ENCODE measurements at places on chromosomes 1 and 21.
A peak's percentile ranks its signal among the peaks of the same experiment; 100 is the strongest.

DNA sequence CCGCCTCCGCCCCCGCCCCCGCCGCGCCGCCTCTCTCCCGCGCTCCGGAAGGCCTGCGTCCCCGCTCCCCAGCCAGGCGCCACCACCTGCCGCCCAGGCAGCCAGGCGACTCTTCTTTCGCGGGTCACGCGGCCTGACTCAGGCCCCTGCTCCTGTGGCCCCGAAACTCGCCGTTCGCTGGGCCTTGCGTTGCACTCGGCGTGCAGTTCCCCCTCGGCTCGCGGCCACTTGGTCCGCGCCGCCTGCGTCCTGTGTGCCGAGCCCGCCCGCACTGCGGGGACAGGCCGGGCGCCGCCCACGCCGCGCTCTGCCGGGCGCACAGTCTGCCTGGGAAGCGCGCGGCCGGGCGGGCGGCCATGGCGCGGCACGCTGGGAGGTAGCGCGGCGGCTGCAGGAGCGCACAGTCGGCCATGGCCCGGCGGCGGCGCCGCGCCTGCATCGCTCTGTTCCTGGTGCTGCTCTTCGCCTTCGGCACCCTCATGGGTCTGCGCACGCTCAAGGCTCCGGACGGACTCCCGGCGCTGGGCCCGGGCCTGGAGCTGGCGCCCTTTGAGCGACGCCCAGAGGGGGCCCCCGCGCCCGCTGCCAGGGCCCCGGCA, at the start of gene MANEAL:
MANEAL (plus strand) TSS at position 75 of the 599 bp plus-strand sequence; CDS start at position 411, 336 bp downstream.
- DNase-seq: peak; percentile 12

DNA sequence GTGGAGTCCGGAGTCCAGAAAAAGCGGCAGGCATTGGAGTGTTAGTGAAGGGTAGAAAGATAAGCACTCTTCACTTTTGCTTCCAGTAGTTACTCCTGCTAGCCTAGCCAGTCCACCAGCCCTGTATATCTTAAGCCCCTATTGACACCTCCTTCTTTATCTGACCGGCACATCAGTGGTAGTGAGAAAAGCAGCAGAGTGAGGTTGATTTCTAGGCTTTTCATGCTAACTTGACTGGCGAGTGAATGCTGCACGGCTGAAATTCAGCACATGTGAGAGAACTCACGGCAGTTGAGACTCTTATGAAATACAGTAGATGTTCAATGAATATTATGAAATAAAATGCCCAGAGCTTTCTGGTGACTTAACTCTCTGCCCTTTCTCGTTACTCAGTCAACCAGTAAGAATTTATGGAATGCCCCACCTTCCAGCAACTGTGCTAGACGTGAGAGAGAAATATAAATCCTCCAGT, 128.2 kb downstream of the CACHD1 start:
- DNase-seq: no peak

DNA sequence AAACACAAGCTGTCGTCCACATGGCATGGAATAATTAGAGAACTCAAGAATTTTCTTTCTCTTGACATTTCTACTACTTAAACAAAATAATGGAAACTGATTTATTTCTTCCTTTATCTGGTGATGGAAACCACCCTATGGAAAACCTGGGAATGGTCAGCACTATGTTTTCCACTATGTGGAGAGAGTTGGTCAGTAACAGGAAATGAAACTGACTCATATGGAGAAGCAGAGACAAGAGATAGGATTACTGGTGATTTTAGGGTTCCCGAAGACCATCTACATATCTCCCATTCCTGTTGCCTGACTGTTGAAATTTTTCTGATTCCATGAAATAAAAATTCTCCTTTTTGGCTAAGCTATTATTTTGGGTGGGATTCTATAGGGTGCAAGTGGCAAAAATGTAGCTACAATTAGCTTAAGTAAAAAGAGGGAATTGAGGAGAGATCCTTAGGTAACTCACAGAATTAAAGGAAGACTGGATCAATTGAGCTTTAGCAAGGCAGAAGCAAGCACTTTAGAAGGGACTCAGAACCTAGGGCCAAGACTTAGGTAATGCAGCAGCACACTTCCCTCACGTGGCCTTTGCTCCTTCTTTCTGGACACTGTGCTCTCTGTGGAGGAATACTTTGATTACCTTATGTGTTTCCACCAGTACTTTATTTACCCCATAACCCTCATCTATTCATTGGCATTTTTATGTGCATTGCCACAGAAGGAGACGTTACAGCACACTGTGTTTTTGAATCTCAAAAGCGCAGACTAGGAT, 89.6 kb downstream of the LEPR start:
- no peak for DNase-seq

GRCh38 chr1:185054365-185055060, 9.2 kb downstream of the RNF2 start:
- no peak for DNase-seq

GRCh38 chr1:218718206-218718605, 373.1 kb downstream of the TGFB2 start:
- DNase-seq: no peak

- DNase-seq: no peak
Observed at GRCh38 chr1:71843012-71843411, 439.3 kb downstream of the NEGR1 start.

DNA sequence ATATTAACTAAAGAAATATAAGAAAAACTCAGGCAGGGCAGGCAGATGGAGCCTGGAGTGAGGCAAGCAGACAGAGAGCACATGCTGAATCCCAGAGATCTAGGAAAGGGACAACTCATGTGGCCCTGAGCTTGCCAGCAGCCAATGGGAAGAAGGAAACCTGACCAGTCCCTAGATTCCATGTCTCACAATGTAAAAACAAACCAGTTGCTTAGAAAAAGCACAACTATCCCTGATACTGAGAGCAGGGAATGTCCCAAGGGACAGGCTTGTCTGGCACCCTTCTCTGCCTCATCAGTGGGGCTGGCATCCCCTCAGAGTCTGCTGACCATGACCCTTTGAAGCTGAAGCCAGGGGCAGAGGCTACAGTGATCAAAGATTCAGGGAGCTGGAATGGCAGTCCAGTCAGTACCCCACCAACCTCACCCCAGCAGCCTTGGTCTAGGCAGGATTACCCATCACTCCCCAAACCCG, 27.8 kb downstream of the HSPG2 start:
- no peak for DNase-seq

GRCh38 chr1:6108937-6109614, 63.4 kb downstream of the KCNAB2 start:
- no peak for DNase-seq

- DNase-seq: no peak
Observed at GRCh38 chr1:236854605-236854983, 59.5 kb downstream of the MTR start.

GRCh38 chr1:219670426-219671149, 57.7 kb upstream of the ZC3H11B start:
- no peak for DNase-seq

- DNase-seq: no peak
Observed at GRCh38 chr1:71222668-71223067, 141.8 kb upstream of the ZRANB2 start.

- peak; percentile 67 for DNase-seq
Observed at GRCh38 chr1:172697534-172698002, 38.7 kb downstream of the FASLG start.

- no peak for DNase-seq
Observed at GRCh38 chr1:220278991-220279390, 6.7 kb upstream of the RAB3GAP2 start.

- DNase-seq: peak; percentile 27
Observed at GRCh38 chr1:22398656-22399420, 52.8 kb upstream of the ZBTB40 start.

DNA sequence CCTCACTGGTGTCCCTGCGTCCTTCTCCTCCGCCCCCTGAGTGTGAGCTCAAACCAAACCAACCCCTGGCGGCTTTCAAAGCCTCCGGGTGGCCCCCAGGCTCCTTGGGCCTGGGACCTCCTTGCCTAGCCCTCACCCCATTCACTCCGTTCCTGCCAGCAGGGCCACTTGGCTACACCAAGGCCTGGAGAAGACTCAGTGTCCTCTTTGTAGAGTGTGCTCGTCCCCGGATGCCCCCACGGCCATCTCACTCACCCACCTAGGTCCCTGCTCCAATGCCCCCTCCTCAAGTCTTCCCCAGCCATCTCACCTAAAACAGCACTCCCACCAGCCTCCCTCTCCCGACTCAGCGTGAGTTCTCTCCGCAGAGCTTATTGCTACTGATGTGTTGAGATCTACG, 7.2 kb upstream of the CCDC27 start:
- DNase-seq: no peak

- DNase-seq: no peak
Observed at GRCh38 chr1:24195874-24196273, 8.8 kb upstream of the IFNLR1 start.

- no peak for DNase-seq
Observed at GRCh38 chr1:236733653-236734052, 47.4 kb downstream of the ACTN2 start.

GRCh38 chr1:115671176-115671934, 29.6 kb downstream of the VANGL1 start:
- DNase-seq: no peak

DNA sequence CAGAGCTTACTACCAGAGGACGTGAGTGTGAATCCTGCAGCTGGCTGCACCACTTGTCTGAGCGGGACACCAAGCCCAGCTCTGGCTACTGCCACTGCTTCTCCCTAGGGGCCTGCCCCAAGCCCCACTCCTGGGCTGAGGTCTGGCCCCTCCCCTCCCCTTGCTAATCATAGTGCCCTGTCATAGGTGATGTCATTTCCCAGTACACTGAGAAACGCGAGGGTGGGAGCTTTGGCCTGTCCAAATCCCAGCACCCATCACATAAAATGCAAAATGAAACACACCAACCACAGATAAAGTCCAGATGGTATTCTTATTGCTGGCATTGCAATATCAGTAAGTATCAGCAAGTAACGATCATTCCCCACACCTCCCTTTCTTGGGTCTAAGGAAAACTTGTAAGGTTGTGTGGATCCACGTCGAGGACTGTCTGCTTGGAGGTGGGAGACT, 77.7 kb downstream of the TOMM20 start:
- no peak for DNase-seq

GRCh38 chr1:221598122-221598521, 143.8 kb downstream of the DUSP10 start:
- no peak for DNase-seq

GRCh38 chr1:110783292-110783918, 89.5 kb upstream of the CD53 start:
- DNase-seq: peak; percentile 35

DNA sequence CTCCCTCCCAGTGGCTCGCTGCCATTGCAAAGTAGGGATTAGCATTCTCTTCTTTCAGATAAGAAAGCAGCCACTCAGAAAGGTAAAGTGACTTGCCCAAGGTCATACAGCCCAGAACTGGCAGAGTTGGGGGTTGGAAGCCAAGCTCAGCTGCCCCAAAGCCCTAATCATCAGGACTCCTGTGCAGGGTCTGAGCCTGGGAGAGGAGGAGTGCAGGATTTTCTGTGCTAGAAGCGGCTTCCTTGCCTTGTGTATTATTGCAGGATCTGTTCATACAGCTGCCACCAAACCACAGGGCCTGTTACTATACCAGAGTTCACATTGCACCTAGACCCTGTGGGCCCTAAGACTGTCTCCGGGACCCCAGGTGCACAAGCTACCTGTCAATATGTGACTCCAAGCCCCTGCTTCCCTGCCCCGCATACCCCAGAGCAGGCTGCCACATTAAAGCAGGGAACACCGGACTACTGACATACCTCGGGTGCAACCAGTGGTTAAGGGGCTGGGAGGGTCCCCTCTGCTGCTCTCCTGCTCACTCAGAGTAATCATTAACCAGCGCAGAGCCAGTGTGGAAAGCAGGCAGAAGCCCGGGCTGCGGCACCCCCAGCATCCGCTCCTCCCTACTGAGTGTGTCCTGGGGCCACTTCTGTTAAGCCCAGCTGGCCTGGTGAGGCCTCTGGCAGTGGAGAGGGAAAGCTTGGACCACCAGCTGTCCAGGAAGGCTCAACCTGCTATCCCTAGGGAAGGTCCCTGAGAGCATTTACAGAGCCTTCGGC, 15.8 kb downstream of the HSPG2 start:
- no peak for DNase-seq

DNA sequence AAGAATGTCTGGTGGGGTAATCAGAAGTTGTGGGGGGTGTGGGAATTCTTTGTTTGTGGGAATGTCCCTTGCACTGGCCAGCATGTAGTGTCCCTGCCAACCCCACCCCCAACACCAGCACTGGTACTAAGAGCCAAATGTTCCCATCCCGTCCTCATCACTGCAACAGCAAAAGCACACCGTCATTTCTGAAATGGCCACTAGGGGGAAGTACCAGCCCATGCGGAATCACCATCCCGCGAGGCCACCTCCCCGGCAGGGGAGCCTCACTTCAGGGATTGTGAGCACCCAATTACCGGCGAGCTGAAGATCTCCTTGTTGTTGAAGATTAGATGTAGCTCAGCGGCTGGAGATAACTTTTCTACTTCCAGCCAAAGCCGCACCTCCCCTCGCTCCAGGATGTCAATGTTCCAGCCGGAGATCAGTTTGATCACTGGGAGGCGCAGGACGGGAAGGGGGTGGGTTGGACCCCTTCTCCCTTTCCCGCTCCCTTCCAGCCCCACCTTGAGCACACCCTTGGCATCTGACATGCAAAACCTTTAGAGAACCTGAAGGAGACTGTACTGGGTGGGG, 41.0 kb downstream of the MYOM3 start:
- peak; percentile 18 for DNase-seq

DNA sequence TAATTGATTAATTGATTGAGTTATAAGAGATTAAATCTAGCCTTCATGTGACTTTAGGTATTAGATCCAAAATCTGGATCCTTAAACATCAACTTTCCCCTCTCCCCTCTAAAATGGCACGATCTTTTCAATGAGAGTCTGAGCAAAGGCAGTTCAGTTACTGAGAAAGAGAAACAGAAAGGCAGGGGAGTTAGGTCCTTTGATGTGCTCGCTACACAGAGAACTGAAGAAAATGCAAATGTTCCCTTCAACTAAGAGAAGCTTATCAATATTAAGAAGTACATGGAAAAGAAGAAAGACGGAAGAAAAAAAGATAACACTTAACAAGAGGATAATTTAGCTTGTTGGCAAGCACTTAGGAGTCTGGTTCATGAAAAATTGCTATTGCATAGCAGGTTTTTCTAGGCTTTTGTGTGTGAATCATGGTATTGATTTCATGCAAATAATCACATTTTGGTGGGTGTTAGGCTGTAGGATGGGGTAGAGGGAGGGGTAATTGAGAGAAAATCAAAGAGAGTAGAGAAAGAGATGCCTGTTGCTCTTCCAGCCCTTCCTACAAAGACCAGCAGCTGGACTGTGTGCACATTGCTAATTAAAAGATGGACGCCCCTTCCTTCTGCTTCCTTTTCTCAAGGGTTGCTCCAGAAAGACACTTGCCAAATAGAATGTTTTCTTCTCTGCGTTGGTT, 307.6 kb upstream of the PLXNA2 start:
- DNase-seq: no peak

- DNase-seq: no peak
Observed at GRCh38 chr21:35521852-35522505, 472.9 kb upstream of the RUNX1 start.

GRCh38 chr1:179917601-179918429, 35.7 kb downstream of the TOR1AIP1 start:
- DNase-seq: peak; percentile 2

DNA sequence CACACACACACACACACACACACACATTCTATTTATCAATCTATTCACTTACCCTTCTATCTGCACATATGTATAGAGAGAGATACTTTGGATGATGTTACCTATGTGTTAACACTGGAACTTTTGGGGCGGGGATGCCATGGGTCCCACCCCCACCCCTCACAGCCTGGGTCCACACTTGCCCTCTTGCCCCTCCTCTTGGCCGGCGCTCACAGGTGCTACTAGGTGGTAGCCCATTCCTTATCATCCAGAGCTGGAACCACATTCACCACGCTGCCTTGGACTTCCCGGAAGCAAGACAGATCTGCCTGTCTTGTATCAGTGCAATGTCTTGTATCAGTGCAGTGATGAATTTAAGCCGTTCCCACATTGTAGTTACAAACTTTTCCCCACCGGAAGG, 85.1 kb downstream of the LBR start:
- no peak for DNase-seq

- DNase-seq: no peak
Observed at GRCh38 chr1:112267206-112267605, 128.8 kb upstream of the CTTNBP2NL start.

Data from T-helper 2 cell (primary cell).